ENCODE measurements at places on chromosomes 7 and 10. TPM values are rescaled to one million over a fixed set of nuclear protein-coding genes. Genes with fewer than 3 reads are reported as not detected.

LRRC17 gene
- total RNA-seq = 0.25 TPM

DNA sequence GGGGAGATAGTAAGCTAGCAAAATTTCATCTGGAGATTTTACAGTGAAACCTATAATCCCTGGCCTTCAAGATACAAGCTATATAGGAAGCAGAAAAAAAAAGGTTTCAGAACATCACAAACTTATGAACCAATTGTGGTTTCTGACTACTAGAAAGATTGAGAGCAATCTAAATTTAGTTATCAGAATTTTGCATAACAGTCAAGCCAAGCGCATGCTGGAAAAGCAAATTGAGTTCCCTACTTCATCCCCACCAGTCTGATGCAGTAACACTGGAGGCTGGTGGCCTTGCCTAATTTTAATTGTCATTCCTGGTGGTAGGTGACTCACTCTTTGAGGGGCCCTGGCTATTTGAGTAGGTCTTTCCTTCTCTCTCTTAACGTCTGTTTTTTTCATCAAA lies 46.3 kb upstream of the ELMO1 start:
- no peak for DNase-seq

CCDC3 gene
- 0.18 TPM for total RNA-seq

DNA sequence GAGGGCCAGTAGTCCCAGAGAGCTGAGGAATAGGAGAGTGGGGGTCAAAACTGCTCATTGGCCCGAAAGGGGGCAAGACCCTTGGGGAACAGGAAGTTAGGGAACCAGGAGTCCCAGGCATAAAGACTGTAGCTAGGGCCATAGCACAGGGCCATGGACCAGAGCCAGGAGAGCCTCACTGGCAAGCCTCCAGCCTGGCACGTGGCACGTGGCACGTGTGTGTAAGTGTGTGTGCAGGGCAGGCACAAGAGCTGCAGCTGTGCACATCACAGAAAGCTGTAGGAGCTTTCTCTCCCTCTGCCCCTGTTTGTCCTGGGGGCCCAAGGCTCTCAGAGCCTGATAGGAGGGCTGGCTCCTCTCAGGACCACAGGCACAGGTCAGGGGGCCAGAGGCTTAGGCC lies 47.8 kb upstream of the SLF2 start:
- DNase-seq = no peak

DNA sequence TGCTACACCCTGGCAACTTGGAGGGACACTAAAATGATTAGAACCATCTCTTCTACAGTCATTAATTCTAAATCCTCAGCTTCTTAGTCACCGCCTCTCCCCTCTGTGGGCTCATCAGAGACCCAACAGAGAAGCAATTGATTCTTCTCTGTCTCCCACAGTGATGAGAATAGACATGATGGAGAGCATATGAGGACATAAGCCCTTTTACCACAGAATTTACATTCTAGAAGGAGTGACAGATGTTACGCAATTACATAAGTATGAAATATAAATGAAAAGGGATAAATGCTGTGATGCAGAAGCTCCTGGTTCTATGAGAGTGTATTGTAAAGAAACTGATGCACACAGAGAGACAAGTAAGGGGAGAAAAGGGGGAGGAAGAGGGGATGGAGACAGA lies 18.1 kb upstream of the ABCB5 start:
- no peak for DNase-seq

DNA sequence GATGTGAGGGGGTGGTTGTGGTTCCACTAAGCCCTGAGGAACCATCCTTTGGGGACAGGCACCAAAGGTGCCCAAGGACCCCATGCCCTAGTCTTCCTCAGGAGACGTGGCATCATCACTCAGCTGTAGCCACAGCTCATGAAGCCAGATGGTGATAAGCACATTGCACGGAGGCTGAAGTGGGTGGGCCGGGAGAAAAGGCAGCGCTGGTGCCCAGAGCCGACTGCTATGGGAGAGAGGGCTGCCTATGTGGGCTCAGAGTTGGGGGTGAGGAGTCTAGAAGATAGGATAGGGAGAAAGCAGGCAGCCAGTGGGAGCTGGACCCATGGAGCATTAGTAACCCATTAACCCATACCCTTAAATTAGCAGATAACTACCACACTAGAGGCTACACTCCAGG lies 325.3 kb downstream of the RPS24 start:
- DNase-seq = no peak

- DNase-seq = no peak
These were observed 205.5 kb upstream of the AOAH start for GRCh38 chr7:36929791-36930190.

GRCh38 chr7:39720586-39720985 lies 97.2 kb downstream of the RALA start:
- DNase-seq = no peak

DNA sequence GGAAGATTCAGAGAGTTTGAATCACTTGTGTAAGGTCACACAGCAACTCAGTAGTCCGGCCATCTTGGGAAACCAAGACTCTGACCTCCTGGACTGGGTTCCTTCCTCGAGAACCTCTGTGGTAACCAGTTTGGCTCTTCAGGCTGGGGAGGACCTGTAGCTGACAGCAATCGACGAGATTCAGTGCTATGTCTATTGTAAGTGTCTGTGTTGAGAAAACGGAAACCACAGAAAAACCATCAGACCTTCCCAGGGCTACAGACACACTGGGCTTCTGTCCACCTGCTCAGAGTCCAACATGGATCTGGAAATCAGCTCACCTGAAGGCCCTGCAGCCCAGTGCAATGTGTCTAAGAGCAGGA lies 403.7 kb downstream of the RPS24 start:
- DNase-seq = no peak

- no peak for DNase-seq
These were observed 39.5 kb downstream of the RSU1 start for GRCh38 chr10:16777473-16778370.

NKX1-2 gene
- not detected for total RNA-seq

DNA sequence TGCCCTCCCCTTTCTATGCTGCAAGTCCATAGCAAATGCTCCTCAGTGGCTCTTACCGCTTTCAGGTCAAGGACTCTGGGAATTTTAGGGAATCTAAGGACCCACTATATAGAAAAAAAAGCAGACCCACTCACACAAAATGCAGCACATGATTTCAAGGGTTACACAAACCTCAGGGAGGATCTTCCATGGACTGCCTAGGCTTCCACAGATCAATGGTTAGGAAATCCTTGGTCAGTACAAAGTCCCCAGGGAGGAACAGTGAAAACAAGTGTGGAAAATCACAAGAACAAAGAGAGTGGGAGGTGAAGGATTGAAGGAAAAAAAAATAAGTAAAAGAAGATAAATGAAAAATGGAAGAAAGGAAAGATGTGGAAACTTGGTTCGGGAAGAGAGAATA lies 188.4 kb downstream of the AHR start:
- no peak for DNase-seq

DNA sequence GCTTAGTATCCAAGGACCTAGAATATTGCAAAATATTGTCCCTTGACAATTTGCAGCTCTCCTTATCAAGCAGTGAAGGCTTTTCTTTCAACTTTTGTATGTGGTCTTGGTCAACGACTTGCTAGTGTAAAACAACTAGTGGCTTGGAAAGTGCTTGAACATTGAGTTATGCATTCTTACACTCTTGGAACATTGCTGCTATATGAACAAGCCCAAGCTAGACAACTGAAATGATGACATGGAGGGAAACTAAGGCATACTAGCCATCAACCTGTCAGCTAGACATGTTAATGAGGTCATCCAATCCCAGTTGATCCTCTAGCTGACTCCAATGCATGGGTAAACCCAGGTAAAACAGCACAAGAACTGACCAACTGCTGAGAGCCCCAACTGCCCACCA lies 12.7 kb upstream of the DMTF1 start:
- DNase-seq = no peak

- DNase-seq = no peak
These were observed 148.8 kb downstream of the NOC3L start for GRCh38 chr10:94213980-94214379.

DNA sequence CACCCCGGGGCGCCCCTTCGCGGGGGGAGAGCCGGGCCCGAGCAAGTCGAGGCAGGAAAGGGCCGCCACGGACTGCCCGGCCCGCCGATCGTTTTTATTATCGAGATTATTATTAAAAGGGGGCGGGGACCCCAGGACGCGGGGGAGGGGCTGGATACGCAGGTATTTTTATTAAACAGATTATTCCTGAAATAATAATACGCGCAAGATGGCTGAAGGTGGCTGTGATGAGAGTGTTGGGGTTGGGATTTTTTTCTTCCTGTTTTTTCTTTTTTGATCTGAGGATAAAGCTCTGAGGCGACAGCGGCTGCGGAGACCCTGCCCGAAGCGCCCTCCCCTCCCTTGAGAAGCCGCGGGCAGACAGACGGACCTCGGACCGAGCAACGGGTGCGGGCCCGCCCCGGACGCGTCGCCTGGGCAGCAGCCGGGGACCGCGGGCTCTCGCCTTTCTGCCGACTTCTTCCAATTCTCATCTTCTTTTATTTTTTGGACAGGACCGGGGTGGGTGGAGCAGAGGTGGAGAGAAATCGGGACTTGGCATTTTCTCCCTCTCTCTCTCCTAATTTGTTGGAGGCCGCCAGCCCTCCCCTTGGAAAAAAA lies 1.4 kb upstream of the TRIM8 start:
- DNase-seq = peak; percentile 66

TLX1 gene
- not detected for total RNA-seq

MALRD1 gene
- not detected for total RNA-seq

GRCh38 chr10:4786043-4786839 lies 39.8 kb upstream of the AKR1E2 start:
- DNase-seq = no peak

DNA sequence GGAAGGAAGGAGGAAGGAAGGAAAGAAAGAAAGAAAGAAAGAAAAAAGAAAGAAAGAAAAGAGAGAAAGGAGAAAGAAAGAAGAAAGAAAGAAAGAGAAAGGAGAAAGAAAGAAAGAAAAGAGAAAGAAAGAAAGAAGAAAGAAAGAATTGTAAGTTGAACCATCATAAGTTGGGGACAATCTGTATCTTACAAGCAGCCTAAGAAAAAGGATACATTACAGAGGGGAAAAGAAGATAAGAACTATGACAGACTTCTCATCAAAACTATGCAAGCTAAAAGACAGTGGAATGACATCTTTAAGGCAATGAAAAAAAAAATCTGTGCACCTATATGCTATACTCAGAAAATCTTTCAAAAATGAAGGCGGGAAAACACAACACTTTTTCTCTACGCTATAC lies 50.3 kb upstream of the SP4 start:
- DNase-seq = no peak

GRCh38 chr7:17061443-17061842 lies 179.7 kb upstream of the AGR3 start:
- DNase-seq = no peak

DNA sequence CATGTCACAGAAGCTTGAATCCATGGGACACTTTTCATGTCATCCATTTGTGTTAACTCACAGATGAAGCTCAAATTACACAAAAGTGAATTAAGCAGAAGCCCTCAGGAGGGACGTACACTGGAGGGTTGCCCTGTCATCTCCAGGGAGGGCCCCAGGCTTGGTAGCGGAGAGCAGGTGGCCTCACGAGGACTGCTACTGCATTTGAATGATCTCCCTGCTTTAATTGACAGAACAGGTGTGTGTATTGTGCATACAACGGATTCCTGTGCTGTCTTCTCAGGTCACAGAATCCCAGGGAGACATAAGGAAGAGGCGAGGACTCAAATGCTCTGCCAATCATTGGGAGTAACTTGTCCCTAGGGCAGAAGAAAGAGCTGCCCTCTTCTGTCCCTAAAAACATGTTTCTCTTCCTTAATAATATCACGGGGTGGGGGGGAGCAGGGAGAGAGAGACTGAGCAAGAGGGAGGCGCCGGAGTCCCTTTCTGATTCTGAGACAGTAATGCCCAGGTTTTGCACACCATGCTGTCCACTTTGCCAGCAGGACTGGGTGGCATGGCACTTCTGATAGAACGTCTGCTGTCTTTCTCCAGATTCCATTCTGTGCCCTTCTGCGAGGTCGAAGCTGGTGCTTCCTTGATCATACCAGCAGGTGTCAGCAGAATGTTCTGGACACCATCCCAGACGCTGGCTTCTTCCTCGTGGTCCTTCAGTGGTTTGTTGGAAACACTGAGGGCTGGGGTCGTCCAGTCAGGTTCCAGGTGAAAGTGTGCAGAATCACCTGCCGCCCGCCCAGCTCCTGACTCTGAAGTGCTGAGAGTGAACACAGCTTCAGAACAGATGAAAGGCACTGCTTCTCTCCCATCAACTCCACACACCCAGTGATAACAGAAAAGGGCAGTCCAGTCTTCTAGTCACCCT lies 26.2 kb upstream of the RASGEF1A start:
- peak; percentile 66 for DNase-seq

UBE3C gene
- total RNA-seq = 60.7 TPM

- DNase-seq = no peak
These were observed 172.5 kb downstream of the ADARB2 start for GRCh38 chr10:1564791-1565190.

GRCh38 chr7:80608336-80608735 lies 30.1 kb upstream of the CD36 start:
- DNase-seq = no peak

LHFPL3 gene
- total RNA-seq = not detected

DNA sequence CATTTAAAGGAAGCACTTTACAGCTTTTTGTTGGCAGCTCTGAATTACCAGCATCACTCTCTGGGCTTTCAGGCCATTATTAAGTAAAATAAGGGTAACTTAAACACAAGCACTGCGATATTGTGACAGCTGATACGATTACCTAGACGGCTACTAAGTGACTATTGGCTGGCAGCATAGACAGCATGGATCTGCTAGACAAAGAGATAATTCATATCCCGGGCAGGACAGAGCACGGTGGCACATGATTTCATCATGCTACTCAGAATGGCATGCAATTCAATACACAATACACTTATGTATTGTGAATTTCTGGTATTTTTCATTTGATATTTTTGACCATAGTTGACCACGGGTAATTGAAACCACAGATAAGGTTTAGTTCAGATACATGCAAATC lies 522.0 kb upstream of the LRRN3 start:
- no peak for DNase-seq

FLNC gene
- 0.09 TPM for total RNA-seq

DNA sequence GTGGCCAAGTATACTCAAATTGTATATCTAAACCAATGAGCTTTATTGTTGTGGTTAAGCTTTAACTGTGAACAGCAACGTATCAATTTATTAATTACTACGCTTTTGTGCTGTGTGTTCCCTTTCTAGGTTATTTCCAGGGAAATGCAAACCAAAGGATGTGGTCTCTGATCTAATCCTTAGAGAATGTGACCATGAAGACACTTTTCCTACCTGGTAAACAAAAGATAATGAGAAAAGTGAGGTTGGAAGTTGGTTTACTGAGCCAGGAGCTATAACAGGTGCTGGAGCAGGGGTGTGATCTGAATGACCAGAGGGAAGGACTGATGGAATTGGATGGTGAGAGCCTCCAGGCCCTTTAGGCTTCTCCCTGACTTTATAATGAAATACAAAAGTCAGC lies 25.4 kb upstream of the CALU start:
- DNase-seq = no peak

DNA sequence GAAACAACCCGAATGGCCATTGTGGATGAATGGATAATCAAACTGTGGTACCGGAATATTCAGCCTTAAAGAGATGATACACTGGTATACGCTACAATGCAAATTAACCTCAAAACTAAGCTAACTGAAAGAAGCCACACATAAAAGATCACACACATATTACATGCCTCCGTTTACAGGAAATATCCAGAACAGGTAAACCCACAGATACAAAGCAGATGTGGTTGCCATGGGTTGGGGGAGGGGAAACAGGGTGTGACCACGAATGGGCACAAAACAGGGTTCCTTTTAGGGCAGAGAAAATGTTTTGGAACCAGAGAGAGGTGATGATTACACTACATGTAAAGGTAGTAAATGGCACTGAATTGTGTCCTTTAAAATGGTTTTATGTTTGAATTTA lies 16.6 kb downstream of the ESYT2 start:
- DNase-seq = peak; percentile 78

POLR2J2 gene
- total RNA-seq = 38.2 TPM

GRCh38 chr7:86328801-86329433 lies 314.8 kb upstream of the GRM3 start:
- no peak for DNase-seq

Data from activated CD4-positive, alpha-beta T cell treated with anti-CD3 and anti-CD28 coated beads for 36 hours (primary cell).